IPS-NIHi11 (cell line): ENCODE measurements at places on chromosomes 5 and 9.
A peak's percentile ranks its signal among the peaks of the same experiment; 100 is the strongest.

- DNase-seq = no peak
Observed at GRCh38 chr5:91183743-91184142, 199.4 kb downstream of the ARRDC3 start.

DNA sequence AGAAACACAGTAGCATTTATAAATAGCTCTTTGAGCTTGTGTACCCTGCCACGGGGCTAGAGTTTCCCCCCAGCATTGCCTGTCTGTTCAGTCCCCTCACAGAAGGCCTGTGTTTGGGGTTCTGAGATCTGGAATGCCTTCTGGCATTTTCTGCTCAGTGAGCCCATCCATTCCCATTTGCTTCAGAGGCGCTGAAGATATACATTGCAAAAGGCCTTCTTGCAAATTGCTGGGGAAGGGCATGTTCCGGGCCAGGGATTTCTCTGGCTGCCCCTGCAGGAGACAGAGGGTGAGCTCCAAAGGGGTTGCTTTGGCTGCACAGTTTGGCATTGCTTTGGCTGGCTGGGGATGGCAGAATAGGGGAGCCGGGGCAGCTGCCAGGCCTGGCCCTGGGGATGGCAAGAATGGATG lies 308.4 kb downstream of the MSX2 start:
- no peak for DNase-seq

GRCh38 chr9:136508729-136509500 lies 26.1 kb upstream of the SEC16A start:
- DNase-seq = no peak

GRCh38 chr5:167851416-167851815 lies 440.0 kb upstream of the WWC1 start:
- no peak for DNase-seq

DNA sequence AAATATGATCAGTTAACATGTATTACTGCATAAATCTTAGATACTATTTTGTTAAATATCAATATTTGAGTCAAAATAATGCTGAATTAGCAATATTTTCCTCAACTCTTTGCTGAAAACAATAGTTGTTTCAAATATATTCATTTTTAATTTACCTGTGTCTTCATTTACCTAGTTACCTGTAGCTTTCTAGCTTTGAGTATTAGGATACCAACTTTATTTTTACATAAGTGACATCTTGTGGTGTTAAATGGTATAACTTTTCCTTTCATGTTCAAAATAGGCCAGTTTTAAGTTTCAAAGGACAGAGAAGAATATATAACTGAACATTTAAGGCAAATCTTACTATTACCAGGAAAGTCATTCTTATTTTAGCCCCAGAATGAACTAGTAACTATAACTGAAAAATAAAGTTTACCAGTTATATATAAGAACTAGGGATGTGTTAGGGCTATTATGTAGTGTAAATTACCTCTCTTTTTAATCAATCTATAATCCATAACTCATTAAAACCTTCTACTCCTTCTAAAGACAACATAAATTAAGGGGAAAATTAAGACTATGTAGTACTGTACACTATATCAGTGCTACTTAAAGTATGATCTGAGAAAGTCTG lies 25.3 kb downstream of the AP3B1 start:
- DNase-seq = peak; percentile 15

- DNase-seq = no peak
Observed at GRCh38 chr5:143001764-143002351, 231.7 kb downstream of the ARHGAP26 start.

DNA sequence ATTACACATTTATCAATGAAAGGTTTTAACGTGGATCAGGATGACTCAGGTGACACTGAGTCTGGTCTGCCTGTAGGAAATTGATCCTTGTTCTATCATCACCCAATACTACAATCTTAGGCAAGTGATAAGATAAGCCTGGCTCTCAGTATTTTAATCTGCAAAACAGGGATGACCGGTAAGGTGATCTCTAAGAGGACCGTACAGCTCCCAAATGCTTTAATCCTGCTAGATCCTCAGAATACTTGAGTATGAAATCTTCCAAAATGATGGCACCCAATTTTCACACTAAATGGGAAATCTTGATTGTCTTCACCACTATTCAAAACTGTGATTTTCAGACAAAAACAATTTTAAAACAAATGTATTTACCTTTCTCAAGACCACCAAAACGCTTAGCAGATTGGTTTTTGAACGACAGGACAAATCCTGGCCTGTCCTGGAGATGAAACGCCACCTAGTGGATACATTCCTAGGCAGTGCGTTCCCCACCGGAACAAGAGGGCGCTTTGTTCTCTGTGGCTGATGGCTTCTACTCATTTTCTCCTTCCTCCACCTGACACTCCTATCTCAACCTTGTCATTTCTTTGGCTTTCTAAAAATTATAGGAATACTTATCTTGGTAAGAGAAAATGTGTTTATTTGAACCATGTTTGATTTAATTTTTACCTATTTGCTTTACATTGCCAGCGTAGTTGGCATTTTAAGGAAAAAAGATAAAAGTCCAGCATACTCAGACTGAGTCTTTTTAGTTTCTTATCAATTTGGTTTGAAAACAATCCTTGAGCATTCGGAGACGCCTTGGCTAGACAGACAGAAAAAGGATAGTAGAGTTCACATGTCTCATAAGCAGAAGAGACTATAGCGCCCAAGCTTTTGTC lies 41.2 kb upstream of the VCAN start:
- DNase-seq = peak; percentile 73

- no peak for DNase-seq
Observed at GRCh38 chr9:87644659-87645058, 81.3 kb upstream of the CTSL start.

GRCh38 chr9:737400-738120 lies 103.9 kb upstream of the DMRT1 start:
- DNase-seq = no peak

DNA sequence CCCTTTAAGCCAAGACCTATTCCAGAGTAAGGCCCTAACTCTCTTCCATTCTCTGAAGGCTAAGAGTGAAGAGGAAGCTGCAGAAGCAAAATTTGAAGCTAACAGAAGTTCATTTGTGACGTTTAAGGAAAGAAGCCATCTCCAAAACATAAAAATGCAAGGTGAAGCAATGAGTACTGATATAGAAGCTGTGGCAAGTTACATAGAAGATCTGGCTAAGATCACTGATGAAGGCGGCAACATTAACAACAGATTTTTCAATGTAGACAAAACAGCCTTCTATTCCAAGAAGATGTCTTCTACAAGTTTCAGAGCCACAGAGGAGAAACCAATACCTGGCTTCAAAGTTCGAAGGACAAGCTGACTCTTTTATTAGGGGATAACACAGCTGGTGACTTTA lies 1143.4 kb downstream of the CDH12 start:
- no peak for DNase-seq

DNA sequence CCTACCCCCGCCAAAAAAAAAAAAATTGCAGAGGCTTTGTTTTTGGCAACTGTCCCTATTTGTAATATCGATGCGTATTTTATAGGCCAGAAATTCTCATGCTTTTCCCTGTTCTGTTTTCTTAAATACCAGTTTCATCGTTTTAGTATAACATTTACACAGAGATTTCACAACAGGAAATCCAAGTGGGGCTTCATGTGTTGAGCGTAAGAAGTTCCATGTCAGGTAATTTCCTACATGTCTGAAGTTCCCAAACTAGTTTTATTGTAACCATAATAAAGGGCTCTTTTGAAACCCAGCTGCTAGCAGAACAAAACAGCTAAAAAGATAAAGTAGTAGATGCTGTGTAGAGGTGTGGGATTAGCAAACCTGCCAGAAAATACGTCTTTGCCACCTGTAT lies 4.2 kb downstream of the SMC5 start:
- DNase-seq = no peak

DNA sequence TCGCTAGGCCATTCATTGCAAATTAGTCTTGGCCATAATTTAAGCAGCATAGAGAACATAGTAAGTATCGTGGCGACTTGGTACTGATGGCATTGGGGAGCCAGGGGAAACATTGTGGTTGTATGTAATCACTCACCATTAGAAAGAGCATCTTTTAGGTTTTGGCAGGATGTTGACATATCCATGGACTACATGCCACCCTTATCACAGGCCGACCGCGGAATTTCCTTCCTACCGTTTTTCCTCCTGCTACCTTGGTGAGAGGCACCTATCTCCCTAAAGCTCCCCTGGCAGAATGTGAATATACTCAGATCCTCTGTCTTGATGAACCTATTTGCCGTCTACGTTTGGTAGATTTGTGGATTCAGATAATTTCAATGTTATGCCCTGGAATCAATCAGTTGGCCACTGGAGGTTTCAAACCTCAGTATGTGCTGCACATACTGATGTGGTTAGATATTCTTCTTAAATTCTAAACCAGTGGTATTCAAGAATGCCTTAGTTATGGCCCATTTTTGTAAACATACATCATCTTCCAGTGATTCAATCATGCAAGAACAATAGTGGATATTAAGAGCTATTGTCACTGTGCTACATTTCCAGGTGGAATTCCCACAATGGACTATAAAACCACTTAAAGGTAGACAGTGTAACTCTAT lies 271.0 kb upstream of the HAPLN1 start:
- DNase-seq = no peak

DNA sequence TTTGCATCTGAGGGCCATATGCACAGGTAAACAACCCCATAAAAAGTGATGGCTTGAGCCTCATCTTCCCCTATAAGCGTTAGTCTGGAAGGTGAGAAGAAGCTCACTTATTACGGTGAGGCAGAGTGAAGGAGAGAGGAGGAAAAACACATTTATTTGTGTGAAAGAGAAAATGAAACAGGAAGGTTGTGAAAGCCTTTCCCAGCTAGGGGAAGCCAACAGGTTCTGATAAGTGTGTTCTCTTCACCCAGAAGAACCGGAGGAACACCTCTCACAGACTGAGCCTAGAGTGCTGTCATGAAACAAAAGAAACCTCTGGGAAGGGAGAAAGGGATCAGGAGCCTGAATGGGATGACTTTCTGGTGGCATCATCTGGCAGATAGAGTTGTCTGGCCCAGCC lies 192.5 kb downstream of the PTTG1 start:
- DNase-seq = no peak

- peak; percentile 25 for DNase-seq
Observed at GRCh38 chr5:73496984-73497457, 1.2 kb upstream of the BTF3 start.

- no peak for DNase-seq
Observed at GRCh38 chr9:82117026-82117811, 128.6 kb downstream of the SPATA31D1 start.

DNA sequence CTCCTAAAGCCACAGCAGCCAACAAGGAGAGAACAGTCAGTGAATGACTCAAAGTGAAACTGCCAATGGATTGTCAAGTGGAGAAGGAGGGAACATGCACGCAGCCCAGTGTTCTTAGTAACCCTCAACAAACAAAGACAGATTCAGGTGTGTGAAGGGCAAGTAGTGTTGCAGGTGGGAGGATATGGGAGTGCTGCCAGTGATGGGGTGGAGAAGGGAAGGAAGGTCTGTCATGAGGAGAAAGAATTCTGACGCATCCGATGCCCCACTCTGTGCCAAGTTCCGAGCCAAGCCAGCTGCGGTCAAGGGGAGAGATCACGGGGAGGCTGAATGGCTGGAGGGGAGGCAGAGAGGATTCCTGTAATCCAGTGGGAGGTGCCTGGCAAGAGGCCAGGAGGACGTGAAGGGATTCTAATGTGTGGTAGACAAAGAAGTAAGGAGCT lies 56.5 kb downstream of the CAST start:
- no peak for DNase-seq

- no peak for DNase-seq
Observed at GRCh38 chr5:155276231-155276630, 262.7 kb downstream of the KIF4B start.

DNA sequence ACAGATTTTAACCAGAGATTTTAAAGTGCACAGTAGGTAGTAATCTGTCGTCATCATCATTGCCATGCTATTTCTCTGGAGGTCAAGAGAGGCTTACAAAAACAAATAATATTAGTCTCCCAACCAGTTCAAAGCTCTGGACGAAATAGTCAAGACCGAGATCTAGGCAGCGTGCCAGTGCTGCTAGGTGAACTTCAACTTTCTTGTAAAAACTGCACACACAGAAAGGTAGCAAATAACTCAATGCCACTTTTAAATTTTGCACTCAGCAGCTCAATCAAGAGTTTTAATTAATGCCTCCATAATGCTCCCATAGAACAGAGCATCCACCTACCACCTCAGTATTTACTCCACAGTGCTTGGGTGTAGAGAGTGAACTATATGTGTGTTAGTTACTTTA lies 656.8 kb downstream of the IRX1 start:
- no peak for DNase-seq

DNA sequence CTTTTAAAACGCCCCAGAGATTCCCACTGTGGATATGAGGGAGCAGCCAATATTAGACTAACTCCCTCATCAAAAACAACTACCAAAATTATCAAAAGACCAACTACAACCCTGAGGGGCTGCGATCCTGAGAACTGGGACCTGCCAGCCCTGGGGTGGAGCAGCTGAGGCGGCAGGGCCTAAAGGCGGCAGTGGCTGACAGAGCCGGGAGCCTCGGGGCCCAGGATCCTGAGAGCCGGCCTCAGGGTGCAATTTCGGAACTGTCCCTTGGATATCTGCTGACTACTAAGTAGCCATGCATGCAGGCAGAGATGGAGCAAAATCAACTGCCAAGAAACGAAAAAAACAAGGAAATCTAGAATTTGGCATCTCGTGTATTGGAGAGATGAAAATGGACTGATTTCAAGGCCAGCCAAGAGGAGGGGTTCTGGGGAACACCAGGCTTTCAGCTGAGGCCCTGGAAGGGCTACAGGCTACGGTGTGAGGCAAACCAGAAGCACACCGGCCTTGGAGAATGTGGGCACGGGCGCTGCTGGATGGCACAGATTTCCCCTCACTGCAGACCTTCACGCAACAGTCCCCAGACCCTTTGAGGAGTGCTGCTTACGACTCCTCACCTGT lies 63.6 kb upstream of the UBAC1 start:
- DNase-seq = peak; percentile 15

GRCh38 chr5:165321912-165322311 lies 1816.5 kb downstream of the MAT2B start:
- DNase-seq = no peak

DNA sequence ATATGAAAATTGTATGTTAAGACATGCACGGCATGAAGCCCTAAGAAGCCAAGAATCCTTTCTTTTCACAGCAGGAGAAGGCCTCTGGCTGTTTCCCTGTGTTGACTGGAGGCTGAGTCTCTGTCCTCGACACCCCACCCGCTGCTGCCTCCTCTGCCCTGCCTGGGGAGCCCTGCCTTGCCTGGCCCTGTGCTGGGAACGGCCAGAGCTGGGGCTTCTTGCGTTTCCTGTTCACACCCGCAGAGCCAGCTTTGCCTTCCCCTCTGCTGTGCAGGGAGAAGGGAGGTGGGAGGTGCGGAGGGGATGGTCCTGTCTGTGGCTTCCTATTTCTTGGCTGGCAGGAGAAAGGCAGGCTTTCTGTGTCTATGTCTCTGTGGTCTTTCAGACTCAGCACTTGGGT lies 6.9 kb upstream of the GMCL2 start:
- DNase-seq = no peak
